KG1 (cell line): ENCODE measurements at places on chromosomes 11 and 22.
A peak's percentile ranks its signal among the peaks of the same experiment; 100 is the strongest.

DNA sequence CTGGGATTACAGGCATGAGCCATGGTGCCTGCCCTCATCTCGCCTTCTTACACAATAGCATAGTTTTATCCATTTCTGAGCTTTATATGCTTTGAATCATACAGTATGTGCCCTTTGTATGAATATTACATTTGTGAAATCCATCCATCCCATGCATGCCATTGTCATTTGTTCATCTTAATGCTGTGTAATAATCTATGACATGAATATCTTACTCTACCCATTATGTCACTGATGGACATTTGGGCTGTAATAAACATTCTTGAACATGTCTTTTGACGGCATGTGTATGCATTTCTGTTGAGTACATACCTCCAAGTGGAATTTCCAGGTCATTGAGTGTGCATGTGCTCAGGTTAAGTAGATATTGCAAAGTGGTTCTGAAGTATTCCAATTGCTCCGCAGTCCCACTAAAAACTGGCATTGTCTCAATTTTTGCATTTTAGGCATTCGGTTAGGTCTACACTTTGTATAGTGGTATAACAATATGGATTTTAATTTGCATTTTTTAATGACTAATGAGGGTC, 339.3 kb upstream of the SYN3 start:
- DNase-seq, result no peak

- DNase-seq, result no peak
Measured at GRCh38 chr11:46382646-46383403, 1.4 kb downstream of the MDK start.

- no peak for DNase-seq
Measured at GRCh38 chr11:8103909-8104308, 22.9 kb downstream of the TUB start.

GRCh38 chr11:96293598-96294021, 49.4 kb downstream of the MAML2 start:
- DNase-seq, result no peak

GRCh38 chr11:35047179-35047578, 91.8 kb upstream of the CD44 start:
- peak; percentile 85 for DNase-seq

GRCh38 chr11:126443120-126443519, 87.6 kb downstream of the ST3GAL4 start:
- DNase-seq, result no peak

DNA sequence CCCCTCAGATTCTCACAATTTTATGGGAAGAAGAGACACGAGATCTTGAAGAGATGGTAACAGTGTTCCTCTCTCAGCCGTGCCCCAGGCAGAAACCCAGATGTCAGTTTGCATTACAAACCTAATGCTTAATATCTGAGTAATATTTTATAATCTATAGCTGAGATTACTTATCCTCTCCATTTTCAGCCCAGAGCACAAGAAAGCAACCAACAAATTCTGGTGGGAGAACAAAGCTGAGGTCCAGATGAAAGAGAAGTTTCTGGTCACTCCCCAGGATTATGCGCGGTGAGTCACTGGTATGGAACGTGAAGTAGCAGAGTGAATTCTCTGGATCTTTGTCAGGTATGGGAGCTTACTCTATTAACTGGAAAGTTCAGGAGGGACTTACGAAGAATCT, 884 bp downstream of the CENATAC start:
- no peak for DNase-seq

- DNase-seq, result no peak
Measured at GRCh38 chr11:17428261-17428660, 39.8 kb upstream of the KCNJ11 start.

DNA sequence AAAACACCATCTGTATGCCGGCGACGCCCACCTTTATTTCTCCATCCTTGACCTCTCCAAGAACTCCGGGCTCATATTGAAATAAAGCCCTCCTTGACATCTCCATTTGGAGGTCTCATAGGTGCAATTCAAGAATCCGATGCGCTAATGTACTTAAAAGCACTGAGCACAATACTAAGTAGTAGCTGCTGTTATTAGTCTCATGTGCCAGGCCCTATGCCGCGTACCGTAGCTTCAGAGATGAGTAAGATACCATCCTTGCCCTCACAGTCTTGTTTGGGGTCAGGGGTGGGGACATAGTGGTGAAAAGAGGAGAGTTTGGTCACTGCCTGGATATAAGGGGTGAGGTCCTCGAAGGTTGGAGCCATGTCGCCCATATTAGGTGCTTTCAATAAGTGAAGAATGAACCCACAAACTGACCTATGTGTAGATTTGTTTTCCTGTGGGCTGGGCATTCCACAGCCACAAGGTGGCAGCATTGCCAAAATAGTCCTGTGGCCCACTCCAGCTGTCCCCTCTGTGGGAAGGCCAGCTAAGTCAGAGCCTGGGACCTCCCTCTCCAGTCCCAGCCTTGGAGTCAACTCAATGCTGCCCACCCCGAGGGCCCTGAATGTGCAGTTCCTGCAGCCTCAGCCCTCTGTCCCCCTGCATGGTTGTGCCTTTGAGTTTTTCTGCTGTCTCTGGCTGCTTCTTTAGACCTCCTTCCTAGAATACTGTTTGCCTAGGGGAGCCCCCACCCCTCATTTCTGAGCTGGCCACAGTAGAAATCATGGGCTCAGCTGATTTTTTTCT, 6.5 kb downstream of the DCPS start:
- DNase-seq, result peak; percentile 75

- DNase-seq, result no peak
Measured at GRCh38 chr11:83914995-83915394, 628.8 kb upstream of the CCDC90B start.

- peak; percentile 10 for DNase-seq
Measured at GRCh38 chr22:36757668-36758211, 18.2 kb downstream of the IFT27 start.

- no peak for DNase-seq
Measured at GRCh38 chr11:4025967-4026324, 68.7 kb upstream of the RRM1 start.

DNA sequence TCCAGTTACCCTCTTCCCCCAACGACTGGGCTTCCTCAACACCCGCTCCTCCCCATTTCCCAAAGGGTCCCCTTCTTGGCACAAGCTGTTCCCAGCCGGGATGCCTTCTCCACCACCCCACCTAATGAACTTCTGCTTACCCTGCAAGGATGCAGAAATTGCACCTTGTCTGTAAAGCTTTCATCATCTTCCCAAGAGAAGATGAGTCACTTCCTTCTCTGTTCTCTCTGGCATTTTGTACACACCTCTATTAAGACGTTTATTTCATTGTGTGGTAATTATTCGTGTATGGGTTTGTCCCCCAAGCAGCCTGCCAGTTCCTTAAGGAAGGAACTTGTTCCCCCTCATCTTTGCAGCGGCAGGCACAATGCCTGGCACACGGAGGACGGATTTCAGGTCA, 351.1 kb downstream of the CADM1 start:
- no peak for DNase-seq

- no peak for DNase-seq
Measured at GRCh38 chr22:46537225-46537945, at the start of gene CELSR1. CELSR1 (minus strand) TSS chr22:46537620; CDS start chr22:46537170, 450 bp downstream.

- no peak for DNase-seq
Measured at GRCh38 chr22:35835267-35835997, 117.8 kb downstream of the APOL5 start.

DNA sequence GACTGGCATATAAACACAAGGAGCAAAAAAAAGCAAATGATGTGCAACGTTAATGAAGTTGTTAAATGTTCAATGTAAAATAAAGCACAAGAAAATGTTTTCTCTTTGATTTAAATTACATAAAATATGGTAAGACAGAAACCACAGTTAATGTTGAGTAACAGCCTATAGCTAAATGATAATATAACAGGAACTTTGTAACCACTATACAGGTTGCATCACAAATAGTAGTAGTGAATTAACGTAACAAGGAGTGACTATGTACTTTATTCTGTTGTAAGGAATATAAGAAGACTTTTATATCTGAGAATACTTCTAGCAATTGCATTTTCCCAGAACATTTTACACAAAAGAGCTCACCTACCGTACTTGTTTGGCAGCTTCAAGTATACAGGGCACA, 16.9 kb downstream of the SAAL1 start:
- DNase-seq, result no peak

DNA sequence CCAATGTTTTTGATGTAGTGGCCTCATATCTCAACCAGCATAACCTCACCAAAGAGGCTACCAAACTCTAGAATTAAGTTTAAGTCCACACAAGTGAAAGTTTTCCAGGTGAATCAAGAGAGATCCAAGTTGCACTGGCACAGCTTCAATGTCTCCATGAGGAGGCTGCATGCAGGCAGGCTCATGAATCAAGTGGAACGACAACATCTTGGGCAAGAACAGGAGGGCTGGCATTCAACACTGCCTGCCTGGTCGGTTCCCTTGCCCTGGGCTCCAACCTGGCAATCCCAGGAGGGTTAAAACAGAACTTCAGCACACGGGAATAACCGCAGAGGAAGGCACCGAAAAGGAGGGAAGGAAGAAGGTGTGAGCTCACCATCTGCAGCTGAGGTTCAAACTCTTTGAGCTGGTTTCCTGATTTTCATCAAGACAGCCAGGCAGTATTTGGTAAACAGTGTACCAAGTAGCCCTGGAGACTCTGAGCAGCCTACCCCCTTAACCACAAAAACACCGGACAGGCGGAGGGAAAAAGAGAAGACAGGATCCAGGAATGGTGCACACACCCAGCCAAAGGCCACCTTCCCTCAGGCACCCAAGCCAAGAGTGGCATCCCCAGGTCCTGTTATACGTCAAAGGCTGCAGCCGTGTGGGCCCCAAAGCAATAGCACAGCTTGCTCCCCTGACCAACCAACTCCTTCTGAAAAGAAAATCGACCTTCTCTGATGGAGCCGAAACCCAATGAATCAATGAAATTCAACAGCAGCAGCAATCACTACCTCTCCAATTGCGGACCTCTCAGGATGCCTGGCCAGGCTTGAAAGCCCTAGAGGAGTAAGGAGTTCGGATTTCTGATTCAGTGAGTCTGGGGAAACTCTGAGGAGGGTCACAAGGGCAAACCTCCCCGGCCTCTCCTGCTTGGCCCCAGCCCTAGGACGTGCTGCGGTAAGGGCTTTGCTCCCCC, 1.3 kb downstream of the PACSIN2 start:
- DNase-seq, result no peak
